ENCODE measurements at places on chromosomes 5 and 9. TPM values are rescaled to one million over a fixed set of nuclear protein-coding genes. Genes with fewer than 3 reads are reported as not detected.

MYO10 gene
- 1.0 TPM for total RNA-seq

RGS3 gene
- 15.4 TPM for total RNA-seq

C5orf63 gene
- total RNA-seq: 0.94 TPM

TICAM2 gene
- 1.2 TPM for total RNA-seq

BTNL8 gene
- total RNA-seq: not detected

QRFP gene
- total RNA-seq: not detected

WDR5 gene
- total RNA-seq: 9.7 TPM

FBN2 gene
- 5.1 TPM for total RNA-seq

SIGMAR1 gene
- 15.6 TPM for total RNA-seq

SURF1 gene
- total RNA-seq: 26.4 TPM

ACTBL2 gene
- total RNA-seq: not detected

NUTM2G gene
- not detected for total RNA-seq

TXN gene
- total RNA-seq: 37.8 TPM

NHP2 gene
- total RNA-seq: 47.5 TPM

IL3 gene
- total RNA-seq: not detected

DMRT3 gene
- not detected for total RNA-seq

ATP6V1G1 gene
- 265 TPM for total RNA-seq

GRM6 gene
- not detected for total RNA-seq

GDNF gene
- not detected for total RNA-seq

STKLD1 gene
- 0.10 TPM for total RNA-seq

HACD4 gene
- total RNA-seq: 25.4 TPM

GFI1B gene
- 13.6 TPM for total RNA-seq

GABRB2 gene
- not detected for total RNA-seq

HRCT1 gene
- not detected for total RNA-seq
